ENCODE measurements at places on chromosomes 5 and 9.

DNA sequence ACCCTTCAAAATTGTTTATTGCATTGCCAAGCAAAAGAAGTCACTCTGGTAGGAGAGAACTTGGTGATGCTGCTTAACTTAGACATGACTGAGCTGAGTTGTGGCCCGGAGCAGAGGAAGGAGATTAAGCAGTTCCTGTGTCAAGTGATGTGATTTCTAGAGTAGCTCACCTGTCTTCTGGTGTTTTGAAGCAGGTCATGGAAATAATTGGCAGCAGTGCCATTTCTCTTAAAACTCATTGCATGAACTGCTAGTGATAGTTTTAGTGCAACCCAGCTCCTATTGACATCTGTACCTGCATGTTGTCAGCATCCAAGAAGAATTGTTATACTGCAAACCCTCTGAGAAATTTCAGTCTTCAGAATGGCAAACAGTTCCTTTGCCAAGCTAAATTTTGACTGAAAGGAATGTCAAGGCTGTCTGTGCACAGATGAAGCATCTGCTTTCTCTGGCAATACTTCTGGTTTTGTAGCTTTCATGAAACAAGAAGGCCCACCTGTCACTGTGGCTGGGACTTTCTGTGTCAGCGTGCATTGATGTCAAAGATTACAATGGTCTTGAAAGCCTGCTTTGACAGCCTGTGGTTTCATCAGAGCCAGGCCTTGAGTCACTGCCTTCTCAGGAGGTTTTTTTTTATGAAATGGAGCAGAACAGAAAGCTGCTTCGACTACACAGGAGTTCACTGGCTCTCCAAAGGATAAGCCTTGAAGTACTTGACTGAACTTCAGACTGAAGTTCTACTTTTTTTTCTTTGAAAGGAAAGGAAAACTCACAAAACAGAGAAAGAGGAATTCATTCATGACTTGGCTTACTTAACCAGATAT, 90.6 kb downstream of the RALGPS1 start:
- DNase-seq: no peak

DNA sequence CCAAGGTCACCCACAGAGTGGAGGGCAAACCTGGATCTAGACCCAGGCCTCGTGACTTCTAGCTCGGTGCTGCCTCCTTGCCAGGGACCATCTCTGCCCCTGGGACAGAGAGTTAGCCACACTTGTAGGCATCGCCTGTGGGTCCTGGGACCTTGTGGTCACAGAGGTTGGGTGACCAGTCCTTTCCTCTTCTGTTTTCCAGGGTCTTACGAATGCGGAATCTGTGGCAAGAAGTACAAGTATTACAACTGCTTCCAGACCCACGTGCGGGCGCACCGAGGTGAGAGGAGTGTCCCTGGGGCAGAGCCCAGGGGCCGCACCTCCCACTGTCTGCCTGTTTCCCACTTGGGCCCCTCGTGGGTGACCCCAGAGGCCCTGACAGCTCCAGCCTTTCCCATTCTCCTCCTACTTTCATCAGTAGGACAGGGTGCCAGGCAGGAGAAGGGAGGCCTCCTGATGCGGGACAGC, 76.3 kb downstream of the AMBP start:
- DNase-seq: no peak

GRCh38 chr5:168390491-168390890, 95.8 kb upstream of the RARS1 start:
- no peak for DNase-seq

DNA sequence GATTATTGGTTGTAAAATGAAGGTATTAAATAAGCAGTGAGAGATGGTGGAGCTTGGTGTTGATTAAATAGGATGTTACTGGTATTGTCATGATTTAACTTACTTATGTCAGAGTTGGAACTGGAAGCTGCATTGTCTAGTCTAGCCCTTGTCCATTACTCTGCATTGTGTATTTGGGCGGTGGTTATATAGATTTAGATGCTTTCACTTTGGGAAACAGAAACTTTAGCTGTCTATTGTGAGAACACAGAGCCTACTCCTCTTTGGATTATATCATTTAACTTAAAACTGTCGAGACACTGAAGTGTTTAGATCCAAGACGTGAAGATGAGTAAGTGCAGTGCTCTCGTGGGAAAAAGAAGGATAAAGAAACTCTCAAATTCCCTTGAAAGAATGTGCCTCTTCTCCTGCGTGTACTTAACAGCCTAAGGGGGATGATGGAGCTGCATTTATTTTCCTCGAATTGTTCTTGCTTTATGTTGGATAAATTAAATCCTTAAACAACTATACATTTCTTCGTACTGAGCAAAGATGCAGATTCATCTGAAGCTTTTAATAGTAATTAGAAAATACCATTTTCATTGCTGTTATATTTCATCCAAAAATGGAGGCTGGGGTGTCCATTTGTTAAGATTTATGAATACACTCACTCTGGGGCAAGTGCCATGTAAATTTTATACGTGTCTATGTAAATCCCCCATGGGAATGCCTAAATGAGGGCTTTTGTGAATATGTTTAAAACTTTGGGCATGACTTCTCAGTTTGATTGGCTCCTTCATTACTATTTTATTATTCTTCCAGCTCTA, 21.6 kb downstream of the FBXL7 start:
- DNase-seq: no peak

GRCh38 chr9:113695901-113696300, 180.2 kb upstream of the ZNF618 start:
- no peak for DNase-seq

GRCh38 chr5:180643191-180643851, 6.1 kb downstream of the FLT4 start:
- no peak for DNase-seq

DNA sequence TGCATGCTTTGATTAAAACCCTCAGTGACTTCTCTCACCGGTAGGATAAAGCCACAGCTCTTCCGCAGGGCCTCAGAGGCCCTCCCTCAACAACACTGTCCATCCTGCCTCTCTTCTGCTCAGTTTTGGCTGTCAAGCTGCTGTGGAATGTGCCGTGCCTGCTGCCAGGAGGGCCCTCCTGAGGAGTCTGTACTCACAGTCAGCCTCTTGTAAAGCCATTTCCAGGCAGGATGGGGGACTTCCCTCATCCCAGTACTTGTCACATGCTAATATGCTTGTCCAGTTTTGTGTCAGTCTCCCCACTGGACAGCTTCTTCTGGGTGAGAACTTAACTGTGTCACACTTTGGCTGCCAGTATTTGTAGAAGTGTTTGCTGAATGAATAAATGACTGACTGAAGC, 13.9 kb upstream of the DDX41 start:
- DNase-seq: no peak

GRCh38 chr5:169695025-169695625, 58.0 kb downstream of the DOCK2 start:
- no peak for DNase-seq

DNA sequence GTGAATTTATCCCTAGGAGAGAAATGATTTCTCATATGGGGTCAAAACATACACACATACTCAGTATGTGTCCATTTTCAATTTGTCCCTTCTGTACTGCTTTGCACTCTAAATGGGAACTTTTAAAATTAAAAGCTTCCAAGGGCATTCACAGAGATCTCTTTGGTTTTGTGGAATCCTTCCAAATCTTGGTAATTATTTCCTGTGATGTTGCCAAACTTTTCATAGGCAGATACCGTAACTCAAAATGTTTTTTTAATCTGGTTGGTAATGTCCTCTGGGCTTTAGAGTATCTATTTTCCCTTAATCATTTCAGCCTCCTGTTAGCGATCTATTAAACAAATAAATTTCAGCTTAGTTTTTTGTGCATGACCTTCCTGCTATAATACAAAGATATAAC, 282.4 kb downstream of the ARHGEF28 start:
- no peak for DNase-seq

GRCh38 chr9:78035383-78035993, 3.9 kb upstream of the GNAQ start:
- DNase-seq: no peak

DNA sequence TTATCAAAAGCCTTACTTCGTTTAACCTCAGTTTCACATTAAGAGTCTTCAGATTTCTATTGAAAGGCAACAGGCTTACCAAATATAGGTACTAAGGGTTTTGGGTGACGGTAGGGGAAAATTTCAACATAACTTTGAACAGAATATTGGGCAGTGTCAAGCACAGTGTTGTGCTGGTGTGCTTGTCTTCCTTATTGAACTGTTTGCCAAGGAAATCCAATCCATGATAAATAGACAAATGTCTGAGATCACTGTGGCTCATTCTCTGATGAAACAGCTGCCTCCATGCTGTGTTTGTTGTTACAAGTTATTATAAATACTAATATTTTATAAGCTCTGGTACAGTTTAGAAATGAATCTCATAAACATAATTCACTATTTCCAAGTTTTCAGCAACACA, 730.1 kb downstream of the NR2F1-AS1 start:
- no peak for DNase-seq

- DNase-seq: no peak
Measured at GRCh38 chr5:38451074-38451725, 105.2 kb downstream of the LIFR start.

- no peak for DNase-seq
Measured at GRCh38 chr5:31982027-31982426, 192.1 kb downstream of the GOLPH3 start.

DNA sequence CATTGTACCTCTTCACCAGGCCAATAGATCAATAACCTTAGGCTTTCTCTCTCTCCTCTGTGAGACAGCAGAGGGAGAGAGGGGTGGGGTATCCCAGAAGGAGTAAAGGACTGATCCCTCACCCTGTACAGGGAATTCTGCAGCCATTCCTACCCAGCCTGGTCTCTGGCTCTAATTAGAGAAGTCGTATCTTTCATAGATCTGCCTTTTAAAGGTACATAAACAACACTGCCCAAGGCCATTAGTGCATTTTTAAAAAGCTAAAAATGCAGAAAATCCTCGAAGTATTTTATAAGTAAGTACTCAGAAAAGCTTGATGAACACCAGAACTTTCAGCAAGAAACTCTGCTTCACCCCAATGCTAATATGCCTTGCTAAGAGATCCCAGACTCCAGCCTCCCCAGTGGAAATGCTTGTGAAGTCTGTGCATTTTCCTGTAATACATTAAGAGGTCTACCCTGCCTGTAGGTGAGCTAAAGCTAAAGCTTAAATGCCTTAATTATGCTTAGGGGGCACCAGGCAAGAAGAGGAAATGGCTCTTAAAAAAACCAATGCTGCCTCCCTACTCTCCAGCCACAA, 200.0 kb upstream of the ANKRD55 start:
- no peak for DNase-seq

- no peak for DNase-seq
Measured at GRCh38 chr5:57552033-57552432, 69.4 kb upstream of the ACTBL2 start.

GRCh38 chr9:95516221-95516733, 494 bp downstream of the PTCH1 start:
- DNase-seq: no peak

- DNase-seq: no peak
Measured at GRCh38 chr5:69004676-69005075, 89.1 kb upstream of the SLC30A5 start.

- DNase-seq: no peak
Measured at GRCh38 chr5:59178071-59178470, 595.2 kb downstream of the RAB3C start.

- no peak for DNase-seq
Measured at GRCh38 chr9:5799314-5799713, 33.6 kb downstream of the ERMP1 start.

GRCh38 chr9:132040808-132041207, 38.9 kb downstream of the MED27 start:
- DNase-seq: no peak

DNA sequence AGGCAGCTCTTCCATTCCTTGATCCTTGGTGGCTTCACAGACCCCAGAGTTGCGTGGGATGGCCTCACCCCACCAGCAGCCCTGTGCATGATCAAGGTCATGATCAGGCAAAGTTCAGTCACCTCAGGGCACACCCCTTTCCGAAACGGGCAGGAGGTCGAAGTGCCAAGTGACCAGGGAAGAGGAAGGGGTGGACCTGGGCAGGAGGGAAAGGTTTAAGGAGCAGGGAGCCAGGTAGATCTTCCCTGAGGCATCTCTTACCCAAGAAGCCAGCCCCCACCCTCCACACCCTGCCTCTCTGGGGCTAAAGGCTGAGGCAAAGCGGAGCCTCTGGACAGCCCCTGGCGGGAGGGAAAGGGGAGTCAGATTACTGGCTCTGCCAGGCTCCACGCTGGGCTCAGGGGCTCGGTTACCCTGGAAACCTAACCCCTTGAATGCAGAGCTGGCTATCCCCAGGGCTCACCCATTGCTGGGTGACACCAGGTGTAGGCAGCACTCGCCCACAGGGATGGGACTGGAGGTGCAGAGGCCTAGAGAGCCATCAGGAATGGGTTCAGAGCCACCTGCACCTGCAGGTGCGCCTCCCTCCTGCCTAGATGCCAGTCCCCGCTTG, 3.6 kb downstream of the MGAT4B start:
- DNase-seq: no peak

- DNase-seq: no peak
Measured at GRCh38 chr5:125696762-125697161, 726.4 kb upstream of the GRAMD2B start.

DNA sequence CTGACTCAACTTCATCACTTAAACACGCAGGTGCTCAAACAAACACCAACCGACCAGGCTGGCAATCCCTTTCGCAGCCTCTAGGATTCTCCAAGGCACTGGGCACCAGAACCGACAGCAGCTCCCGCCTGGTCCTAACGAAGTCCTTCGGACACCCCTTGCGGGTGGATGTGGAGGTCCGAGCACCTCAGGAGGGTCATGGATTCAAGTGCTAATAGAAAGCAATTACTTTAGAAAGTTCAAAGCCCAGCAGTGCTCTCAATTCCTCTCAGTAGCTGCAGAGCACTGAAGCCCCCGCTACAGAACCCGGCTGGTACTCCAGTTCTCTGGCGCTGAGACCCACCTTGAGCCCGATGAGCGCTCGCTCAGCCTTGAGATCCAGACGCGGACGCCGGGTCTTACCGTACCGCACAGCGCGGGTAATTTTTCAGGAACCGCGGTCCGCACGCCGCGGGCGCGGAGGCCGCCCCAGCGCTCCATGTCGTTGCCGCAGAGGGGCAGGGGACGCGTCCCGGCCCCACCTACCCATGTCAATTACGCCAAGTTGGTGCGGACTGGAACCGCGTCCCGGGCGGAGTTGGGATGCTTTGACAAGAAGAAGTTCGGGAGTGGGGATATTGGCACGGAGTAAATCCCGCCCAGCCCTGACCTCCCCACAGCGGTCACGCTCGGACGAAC, 638 bp downstream of the MARCHF3 start:
- DNase-seq: no peak

Measured in stimulated activated CD8-positive, alpha-beta memory T cell treated with anti-CD3 and anti-CD28 coated beads, Interleukin-4, amount 100 ng/mL, for 1 hour (primary cell).